Hematopoietic multipotent progenitor cell treated with erythropoietin and hydrocortisone succinate and interleukin-3 and kit ligand, for 4 days (in vitro differentiated cells): ENCODE measurements at places on chromosomes 13 and 19.

DNA sequence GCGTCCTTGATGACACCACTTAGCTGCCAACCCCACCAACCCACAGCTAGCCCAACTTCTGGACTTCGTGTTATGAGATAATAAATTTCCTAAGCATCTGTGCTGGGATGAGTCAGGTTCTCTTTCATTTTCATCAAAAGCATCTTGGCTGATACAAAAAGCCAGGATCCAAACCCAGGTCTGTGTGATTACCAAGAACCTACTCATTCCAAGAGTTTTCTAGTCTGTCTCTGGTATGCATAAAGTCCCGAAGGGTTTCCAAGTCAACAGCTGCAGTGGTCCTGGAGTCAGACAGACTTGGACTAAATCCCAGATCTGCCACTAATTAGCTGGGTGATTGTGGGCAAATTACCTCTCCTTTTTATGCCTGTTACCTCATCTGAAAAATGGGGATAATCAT is 55.5 kb upstream of the SERP2 start:
- DNase-seq = no peak

- DNase-seq = no peak
These were observed 84.0 kb downstream of the ALOX5AP start for GRCh38 chr13:30819136-30819888.

DNA sequence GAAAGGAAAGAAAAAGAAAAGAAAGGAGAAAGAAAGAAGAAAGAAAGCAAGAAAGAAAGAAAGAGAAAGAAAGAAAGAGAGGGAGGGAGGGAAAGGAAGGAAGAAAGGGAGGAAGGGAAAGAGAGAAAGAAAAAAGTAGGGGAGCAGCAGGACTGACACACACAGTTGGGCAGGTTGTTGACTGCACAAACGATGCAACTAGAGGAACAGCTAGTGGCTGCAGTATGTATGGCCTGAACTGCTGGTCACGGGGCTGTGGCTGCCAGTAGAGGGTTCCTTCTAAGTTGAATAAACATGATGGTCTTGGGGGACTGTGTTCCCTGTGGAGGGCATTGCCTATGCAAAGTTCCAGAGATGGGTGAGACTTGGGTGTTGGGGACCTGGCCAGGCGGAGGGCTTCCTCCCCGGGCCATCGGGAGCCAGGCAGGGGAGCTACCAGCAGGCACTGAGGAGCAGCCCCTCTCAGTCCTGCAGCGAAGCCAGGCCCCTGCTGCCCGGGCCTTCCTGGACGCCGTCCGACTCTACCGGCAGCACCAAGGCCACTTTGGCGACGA is 16.7 kb upstream of the COLGALT1 start:
- DNase-seq = peak; percentile 55

DNA sequence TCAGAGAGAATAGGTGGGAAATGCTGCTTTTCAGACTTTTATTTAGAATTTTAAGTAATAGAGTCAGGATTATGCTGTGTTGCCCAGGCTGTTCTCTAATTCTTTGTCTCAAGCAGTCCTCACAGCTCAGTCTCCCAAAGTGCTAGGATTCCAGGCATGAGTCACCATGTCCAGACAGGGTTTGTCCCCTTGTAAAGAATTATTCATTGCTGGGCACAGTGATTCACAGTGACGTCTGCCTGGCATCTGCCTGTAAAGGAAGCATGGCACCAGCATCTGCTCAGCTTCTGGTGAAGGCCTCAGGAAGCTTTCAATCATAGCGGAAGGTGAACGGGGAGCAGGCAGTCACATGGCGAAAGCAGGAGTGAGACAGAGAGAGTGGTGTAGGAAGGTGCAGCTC is 17.7 kb downstream of the ZNF763 start:
- no peak for DNase-seq

DNA sequence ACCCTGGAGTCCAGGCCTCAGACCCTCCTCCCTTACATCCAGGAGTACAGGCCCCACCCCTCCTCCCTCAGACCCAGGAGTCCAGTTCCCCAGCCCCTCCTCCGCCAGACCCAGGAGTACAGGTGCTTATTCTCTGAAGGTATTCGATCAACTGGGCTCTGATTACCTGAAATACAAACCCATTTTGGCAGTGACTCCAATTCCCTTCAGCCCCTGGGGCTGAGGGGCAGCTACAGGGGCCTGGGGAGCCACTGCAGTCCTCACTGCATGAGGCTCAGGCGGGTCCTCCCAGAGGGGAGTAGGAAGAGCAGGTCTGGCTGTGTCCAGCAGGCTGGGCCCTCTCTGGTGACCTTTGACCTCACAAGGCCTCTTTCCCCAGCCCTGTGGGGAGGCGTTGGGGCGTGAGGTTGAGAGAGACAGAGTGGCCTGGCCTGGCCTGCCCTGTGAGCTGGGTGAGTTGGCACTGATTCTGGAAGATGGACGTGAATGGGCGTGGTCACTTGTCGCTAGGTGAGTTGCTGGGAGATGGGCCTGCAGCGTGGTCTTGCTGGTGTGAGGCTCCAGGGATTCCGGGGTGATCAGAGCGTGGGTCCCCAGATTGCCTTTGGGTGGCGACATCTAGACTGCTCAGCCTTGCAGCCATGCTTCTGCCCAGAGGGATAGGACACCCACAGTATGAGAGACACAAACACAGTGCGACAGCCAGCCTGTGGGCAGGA is 3.1 kb downstream of the BCAT2 start:
- DNase-seq = peak; percentile 64
